NCI-H2171 (cell line): ENCODE measurements at places on chromosomes 5 and 9.
A peak's percentile ranks its signal among the peaks of the same experiment; 100 is the strongest.

DNA sequence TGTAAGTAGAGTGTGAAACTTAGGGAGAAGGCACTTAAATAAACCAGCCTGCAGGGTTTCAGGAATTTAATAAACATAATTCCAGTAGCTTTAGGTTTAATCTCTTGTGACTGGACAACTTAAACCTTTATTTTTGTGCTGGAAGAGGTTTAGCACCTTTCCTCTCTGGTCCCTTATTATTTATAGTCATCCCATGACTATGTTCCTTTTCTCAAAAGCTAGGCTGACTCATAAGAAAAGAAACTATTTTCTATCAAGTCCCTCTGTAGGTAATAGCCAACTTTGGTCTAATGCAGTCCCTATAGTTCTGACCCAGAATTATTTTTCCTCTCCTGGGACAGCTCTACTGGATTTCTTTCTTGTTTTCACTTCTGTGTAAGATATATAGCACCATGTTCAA, 588.9 kb downstream of the NR2F1-AS1 start:
- DNase-seq = no peak

GRCh38 chr5:153159616-153160015, 330.9 kb upstream of the GRIA1 start:
- no peak for DNase-seq

DNA sequence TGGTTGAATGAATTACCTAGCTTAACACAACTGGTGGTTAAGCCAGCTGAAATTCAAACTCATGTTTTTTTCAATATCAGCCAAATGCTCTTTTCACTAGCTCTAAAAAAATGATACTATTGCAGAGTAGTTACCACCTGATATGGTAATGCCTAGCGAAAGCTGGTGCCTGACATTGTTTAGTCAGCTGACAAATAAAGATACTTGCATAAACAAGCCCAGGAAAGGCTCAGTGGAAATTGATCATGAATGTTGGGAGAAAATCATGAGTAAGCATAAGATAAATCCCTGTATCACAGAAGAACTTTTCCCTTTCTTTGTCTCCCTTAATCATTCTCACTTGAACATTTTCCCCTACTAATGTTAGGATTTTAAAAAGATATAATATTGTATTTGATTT, 54.6 kb downstream of the FGF10 start:
- DNase-seq = no peak

GRCh38 chr5:72501488-72501887, 5.7 kb downstream of the ZNF366 start:
- DNase-seq = no peak

DNA sequence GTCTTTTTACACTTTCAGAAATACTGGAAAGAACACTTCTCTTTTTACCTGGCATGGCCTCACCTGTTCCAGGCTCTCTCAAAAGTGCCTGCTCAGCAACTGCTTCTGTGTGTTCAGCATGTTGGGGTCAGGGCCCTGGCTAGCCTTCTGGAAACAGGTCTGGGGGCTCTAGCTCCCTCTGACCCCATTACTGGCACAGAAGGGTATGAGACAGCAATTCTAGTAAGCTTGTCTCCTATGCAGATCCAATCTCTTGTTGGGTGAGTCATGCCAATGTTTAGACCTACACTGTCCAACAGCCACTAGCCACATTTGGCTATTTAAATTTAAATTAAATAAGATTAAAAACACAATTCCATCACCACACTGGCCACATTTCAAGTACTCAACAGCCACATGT, 80.8 kb downstream of the MAPKAP1 start:
- no peak for DNase-seq

- DNase-seq = no peak
These were observed 129.7 kb upstream of the MTAP start for GRCh38 chr9:21672761-21673160.

- no peak for DNase-seq
These were observed 67.8 kb downstream of the MAN2A1 start for GRCh38 chr5:109757490-109757889.

DNA sequence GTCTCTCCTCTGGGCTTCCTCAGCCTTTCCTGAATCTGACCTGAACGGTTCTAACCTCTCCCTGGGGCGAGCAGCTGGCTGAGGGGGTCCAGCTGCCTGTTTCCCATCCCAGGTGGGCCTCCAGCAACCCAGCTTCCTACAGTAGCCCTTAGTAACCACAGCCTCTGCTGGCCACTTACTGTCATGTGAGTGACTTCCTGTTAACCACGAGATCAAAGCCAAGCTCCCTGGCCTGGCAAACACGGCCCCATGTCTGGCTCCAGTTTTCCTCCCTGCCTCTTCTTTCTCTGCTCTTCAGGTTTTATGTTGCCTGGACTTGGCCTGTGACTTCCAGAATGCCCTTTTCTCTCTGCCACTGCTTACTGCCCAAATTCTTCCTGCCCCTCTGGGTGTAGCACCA, 47.2 kb upstream of the DAB2IP start:
- no peak for DNase-seq

DNA sequence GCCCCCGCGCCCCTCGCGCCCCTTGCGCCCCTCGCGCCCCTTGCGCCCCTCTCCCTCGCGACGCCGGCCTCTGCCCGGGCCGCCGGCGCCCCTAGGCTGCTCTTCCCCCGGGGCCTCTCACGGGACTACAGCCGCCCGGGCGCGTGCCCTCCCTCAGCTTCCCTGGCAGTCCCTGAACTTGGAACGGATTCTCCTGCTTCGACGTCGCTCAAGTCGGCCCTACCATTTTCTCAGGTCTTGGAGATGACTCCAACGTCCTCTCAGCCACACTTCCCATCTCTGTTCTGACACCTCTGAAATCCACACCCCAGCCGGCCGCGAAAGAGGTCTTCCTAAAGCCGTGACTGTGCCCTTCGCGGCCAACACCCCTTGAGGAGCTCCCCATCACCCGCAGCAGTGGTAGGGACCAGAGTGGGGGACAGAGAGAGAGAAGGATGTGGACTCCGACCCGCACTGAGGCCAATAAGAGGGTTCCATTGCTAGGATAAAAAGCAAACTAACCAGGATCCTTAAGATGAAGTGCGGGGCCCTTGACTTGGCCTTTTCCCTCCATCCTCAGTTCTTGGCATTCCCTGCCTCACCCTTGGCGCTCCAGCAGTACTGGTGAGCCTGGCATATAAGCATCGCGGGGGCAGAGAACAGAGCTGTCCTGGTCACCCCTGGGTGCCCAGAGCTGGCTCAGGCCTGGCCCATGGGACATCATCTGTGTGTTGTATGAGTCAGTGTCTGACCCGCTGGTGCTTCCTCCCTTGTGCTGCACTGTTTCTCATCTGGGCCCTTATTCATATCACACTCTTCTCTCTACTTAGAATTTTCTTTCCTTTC, 38.6 kb upstream of the GARNL3 start:
- peak; percentile 25 for DNase-seq

- DNase-seq = no peak
These were observed 93.7 kb upstream of the DAP start for GRCh38 chr5:10854506-10855277.

GRCh38 chr9:76333964-76334363, 60.3 kb downstream of the RFK start:
- no peak for DNase-seq

DNA sequence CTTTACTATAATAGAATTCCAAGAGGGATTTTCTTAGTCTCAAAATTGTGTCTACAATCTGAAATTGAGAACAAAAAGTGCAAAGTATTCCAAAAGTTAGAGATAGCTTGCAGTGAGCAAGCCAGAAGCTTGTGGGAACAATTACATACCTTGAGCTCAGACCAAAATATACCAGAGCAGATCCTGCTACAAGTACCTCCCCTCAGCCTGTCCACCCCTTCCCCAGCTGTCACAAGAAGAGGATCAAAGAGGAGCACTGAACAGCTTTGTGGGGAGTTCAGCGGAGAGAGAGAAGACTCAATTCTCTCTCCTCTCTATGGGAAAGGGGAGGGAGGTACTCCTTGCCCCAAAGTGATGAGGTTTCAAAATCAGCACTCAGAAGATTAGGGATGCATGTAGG, 869.2 kb upstream of the DMAC1 start:
- no peak for DNase-seq

DNA sequence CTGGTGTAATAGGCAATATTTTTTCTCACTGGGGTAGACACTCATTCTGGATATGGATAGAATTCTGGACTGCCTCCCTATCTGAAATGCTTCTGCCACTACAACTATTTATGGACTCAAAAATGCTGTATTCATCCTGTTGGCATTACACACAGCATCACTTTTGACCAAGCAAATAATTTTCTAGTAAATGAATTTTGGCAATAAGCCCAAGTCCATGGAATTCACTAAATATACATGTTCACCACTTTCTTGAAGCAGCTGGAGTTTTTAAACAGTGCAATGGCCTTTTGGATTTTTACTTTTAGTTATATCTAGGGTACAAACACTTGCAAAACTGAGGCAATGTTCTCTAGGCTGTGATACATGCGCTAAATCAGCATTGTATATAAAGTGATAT, 724.9 kb upstream of the EDIL3 start:
- no peak for DNase-seq

- DNase-seq = no peak
These were observed 132.6 kb downstream of the NSG2 start for GRCh38 chr5:174177976-174178605.

- no peak for DNase-seq
These were observed 44.2 kb upstream of the TLX3 start for GRCh38 chr5:171264843-171265242.

DNA sequence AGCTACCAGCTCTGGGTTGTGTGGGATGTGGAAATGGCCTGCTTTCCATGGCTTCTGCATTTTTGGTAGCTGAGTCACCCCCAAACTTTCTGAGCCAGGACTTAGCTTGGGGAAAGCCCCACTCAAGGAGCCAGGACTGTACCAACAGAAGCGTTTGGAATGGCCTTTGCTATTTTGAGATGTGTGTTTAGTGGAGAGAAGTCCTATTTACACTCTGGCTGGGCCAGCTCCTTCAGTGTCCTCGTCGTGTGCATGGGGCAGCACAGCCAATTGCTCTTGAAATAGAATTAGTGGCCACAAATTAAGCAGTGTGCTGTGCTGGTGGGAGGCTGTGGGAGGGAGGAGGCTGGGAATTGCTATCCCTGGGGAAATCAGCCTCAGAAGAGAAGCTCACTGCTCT, 51.6 kb downstream of the ENTREP1 start:
- DNase-seq = no peak

DNA sequence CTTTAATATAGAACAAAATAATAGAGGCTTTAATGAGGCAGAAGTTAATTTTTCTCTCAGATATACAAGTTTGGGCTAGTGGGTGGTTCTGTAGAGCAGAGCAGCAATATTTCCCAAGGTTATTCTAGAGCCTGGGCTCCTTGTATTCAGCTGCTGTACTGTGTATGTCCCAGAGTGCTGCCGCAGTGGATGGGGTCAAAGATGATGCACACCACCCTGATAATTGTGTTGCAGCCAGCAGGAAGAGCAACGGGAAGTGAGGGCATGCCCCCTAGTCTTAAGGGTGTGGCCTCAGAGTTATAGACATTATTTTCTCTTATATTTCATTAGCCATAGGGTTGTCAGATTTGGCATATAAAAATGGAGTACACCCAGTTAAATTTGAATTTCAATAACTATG, 23.9 kb upstream of the KIF4B start:
- no peak for DNase-seq

GRCh38 chr5:155154973-155155372, 141.4 kb downstream of the KIF4B start:
- no peak for DNase-seq

DNA sequence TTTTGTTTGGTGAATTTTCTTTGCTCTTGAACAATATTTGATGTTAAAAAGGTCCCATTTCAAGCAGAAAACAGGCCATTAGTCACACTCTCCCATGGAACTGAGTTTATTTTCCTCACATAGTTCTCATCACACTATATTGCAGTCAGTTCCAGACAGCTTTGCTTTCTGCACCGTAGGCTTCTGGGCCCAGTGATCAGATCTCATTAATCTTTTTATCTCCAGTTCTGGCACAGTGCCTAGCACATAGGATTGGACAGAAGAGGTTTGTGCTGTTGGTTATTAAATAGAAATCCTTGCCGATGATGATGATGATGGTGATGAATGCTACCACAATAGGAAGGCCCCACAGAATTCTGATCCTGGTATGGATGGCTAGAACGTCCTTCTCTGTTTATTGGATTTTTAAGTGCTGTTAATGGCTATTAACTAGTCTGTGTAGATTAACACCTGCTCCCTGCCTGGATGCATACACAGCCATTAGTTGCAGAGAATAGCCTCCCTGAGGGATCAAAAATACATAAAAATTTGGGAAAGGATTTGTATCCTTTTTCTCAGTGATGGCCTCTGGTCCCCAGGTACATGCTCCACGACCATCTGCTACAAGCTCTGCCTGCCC, 52.0 kb upstream of the NTRK2 start:
- no peak for DNase-seq

- no peak for DNase-seq
These were observed 101.6 kb downstream of the NREP start for GRCh38 chr5:111655169-111655924.

DNA sequence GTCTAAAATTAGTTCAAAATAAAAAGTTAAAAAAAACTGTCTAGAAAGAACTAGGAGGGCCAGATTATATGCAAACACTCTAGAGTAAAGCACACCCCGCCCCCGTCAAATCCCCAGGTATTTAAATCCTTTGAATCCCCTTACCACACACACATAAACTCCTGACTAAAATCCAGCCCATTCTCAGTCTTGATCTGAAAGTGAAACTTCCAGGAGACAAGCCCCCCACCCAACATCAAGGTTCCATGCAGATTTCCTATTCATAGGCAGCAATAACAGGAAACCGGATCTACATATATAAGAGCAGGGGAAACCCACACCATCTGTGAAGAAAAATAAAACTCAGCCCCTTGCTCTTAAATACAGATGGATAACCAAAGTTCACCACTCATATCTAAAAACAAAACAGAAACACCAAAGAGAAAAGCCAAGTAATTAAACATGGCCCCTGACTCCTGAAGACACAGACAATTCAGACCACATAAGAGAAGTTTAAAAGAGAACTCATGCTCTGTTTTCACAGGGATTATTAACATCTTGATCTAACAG, 42.3 kb downstream of the MARCHF3 start:
- DNase-seq = no peak

DNA sequence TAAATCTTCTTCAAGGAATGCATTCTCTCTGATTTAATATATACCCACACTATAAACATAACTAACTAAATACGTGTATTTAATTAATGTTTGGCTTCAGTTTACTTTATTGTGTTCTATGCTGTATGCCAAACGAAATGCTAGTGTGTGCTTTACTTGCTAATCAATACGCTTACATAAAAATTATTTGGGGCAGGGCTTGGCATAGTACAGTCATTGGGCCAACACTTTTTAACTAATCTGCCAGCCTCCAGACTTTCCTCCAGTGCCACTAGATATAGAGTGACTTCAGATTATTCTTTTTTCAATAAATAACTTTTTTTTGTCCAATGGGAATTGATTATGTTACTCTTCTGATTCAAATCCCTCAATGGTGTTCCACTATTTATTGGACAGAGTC, 8.7 kb upstream of the CARNMT1 start:
- DNase-seq = no peak

- DNase-seq = no peak
These were observed 676.5 kb downstream of the DMRTA1 start for GRCh38 chr9:23123048-23123632.

DNA sequence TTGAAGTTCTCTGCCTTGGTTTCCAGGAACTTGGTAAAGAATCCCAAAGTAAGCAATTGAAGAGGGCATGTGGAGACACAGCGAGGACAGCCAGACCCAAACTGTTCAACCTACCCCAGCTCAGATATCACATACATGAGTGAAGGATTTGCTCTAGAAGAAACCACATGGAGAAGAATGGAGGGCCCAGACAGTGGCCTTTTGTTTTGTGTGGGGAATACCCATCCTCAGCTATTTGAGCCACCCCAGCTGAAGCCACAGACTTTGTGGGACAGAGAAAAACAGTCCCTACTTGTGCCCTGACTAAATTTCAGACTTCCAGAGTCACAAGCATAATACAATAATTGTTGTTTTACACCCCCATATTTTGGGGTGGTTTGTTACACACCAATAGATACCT, 387.1 kb downstream of the ZSWIM6 start:
- no peak for DNase-seq
